ENCODE measurements at places on chromosomes 13 and 19.

GRCh38 chr13:84951128-84951527 lies 848.1 kb downstream of the SLITRK6 start:
- DNase-seq, result no peak

DNA sequence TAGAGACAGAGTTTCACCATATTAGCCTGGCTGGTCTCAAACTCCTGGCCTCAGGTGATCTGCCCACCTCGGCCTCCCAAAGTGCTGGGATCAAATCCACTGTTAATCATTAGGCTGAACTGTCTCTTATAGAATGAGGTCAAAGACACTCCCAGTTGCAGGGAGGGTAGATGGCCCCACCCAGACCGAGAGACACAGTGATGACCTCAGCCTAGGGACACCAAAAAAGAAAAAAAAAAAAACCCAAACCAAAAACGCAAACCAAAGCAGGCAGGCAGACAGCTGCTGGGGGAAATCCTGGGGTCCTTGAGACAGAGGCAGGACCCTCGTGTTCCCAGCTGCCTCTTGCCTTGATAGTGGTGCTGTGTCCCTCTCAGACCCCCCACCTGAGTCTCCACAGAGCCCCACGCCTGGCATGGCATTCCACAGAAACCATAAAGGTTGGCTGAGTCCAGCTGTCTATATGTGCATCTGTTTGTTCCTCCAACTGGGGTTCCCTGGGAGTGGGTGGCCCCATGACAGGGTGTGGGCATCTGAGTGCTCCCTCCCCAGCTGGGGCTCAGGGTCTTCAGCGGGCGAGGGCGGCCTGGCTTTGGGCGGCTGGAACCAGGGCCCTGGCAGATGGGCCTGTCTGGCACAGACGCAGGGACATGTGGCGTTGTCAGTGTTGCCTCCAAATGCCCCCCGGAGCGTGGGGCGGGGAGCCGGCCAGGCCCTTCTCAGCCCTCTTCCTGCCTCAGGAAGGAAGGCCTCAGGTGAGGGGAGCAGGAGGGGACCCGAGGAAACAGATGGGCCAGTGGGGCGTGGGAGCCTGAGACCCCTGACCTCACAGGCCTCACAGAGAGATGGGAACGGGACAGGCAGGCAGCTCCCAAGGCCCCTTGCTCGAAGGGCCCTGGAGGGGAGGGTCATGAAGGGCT lies 5.2 kb downstream of the DAND5 start:
- peak; percentile 69 for DNase-seq

GRCh38 chr13:114283576-114283975 lies 2.2 kb downstream of the UPF3A start:
- DNase-seq, result no peak

DNA sequence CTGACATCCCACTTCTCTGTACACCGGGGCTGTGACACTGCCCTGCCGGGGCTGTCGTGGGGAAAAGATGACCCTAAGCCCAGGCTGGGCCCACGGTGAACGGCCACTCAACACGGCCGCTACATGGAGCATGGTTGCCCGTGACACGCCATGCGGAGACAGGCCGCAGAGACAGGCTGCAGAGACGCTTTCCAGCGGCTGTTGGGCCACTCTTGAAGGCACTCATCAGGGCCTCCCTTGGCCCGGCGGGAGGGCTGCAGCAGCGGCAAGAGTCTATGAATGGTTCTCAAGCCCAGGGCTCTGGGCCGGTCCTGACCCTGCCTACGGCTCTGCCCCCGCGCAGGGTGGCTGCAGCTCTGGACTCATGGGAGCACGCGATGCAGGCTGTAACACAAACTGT lies 22.1 kb downstream of the ADPRHL1 start:
- DNase-seq, result no peak

GRCh38 chr19:11444059-11444458 lies 8.6 kb downstream of the PRKCSH start:
- DNase-seq, result no peak

Data from NCI-H1694 (cell line).